ENCODE measurements at places on chromosomes 5 and 9.

- DNase-seq = no peak
Observed at GRCh38 chr9:82580921-82581320, 482.0 kb downstream of the RASEF start.

DNA sequence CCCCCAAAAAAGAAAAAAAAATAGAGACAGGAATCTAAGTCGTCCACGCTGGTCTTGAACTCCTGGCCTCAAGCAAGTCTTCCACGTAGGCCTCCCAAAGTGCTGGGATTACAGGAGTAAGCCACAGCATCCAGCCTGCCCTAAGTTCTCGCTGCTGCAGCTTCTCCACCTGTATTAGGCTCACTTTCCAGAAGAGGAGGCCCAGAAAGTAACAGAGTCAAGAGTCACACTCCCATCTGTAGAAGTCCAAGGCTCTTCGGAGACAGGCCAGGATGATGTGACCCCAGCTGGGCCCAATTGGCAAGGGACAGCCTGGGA is 1.8 kb downstream of the EEIG1 start:
- no peak for DNase-seq

DNA sequence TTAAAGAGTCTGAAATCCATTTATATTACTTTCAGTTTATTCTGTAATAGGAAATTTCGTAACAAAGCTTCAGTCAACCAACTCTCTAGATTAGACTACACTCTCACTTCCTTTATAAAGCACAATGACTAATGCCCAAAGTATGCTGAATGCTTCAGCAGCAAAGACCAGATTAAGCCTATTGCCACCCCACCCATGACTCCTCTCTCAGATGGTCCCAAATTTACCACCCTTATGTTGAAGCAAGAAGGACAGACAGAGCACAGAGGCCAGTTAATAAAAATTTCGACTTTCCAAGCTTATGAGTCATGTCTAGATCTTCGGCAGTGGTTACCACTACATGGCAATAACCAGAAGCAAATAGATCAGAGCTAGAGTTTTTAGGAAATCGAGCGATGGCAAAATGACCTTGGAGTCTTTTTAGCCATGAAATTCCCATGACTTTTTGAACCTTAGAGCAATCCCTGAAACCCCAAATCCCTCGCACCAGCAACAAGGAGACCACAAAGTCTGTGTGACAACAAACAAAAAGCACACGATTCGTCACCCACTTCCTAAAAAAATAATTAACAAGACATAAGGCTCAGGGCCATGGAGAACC is 287.8 kb upstream of the RASA1 start:
- DNase-seq = no peak

DNA sequence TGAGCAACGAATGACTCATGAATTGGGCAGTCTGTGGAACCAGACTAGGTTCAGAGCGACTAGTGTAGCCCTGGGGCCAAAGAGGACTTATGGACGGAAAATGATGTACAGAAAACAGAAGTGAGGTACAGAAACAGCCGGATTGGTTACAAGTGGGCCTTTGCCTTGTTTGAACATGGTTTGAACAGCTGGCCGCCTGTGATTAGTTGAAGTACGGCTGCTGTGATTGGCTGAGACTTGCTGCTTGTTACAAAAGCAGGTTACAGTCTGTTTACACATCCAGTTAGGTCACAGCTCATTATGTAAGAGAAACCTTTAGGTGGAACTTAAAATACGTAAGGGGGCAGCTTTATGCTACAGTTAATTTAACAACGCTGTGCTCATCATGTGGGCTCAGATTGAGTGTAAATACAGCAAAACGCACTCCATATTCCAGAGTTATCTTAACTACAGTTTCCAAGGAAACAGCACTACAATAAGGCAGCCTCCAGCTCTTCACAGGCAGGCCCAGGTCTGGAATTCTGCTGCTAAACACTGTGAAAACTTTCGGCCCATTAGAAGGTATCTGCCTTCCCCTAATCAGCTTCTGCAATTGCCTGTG is 6.5 kb downstream of the AMACR start:
- no peak for DNase-seq

DNA sequence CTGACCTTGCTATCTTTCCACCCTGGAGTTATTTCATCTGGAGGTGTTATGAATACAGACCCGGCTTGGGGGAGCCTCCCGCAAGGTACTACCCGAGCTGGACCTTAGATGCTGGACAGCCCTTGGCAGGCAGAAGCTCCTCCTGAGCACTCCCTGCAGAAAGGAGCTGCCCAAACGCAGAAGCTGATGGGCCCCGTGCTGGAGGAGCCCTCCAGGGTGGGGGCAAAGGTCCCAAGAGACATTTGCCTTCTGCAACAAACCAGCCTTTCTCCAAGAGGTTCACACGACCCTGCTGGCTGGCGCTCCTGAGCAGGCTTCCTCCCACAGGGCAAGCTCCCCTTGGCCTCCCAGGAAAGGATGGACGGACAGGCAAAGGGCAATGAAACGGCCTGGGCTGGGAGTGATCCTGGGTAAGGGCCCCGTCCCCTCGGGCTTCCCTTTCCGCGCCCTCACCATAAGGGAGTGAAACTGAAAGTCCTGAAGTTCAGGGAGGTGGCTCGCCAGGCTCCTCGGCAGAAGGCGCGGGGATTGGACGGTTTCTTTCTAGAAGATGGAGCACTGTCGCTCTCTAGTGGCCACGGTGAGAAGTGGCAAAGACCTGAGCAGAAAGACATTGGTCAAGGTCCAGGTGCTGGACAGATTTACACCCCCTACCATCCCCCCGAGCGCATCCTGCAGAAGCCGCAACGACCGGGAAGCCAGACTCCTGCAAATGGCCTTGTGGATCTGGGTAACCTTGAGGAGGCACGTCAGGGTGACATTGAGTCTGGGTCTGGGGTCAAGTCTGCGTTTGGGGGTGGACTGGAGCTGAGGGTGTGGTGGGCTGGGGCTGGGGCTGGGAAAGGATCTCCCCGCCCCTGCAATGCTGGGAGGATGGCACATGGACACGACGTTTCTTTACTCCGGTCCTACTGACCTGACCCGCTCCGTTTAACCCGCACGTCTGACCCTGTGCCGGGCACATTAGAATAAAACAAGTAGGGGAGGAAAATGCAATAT is 56.4 kb downstream of the NEURL1B start:
- peak; percentile 61 for DNase-seq

- no peak for DNase-seq
Observed at GRCh38 chr5:3258050-3258449, 337.6 kb upstream of the IRX1 start.

DNA sequence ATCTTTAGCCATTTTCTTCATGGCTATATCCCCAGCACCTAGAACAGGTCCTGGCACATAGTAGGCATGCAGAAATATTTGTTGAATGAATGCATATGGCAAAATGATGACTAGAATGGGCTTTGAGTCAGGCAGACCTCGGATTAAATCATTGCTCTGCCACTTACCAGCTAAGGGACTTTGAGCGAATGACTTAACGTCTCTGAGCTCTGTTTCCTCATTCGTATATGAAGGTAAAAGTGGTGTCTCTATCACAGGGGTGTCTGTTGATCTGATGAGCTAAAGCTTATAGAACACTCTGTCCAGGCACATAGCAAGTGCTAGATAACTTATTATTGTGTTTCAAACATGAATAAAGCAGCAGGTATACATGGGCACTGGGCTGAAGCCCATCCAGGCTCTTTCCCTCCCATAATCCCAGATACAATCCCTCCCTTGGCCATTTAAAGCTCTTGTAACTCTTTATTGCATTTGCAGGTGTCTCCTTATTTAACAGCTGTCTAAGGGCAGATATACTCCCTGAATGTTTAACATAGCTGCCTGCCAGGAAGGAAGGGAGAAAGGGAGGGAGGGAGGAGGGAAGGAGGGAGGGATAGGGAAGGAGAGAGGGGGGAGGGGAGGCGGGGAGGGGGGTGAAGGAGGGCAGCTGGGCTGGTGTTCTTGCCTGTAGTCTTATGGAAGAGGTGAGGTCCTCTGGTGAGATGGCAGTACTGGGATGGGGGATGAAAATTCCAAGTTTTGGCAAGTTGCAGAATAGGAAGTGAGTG is 23.2 kb upstream of the STXBP1 start:
- DNase-seq = no peak

DNA sequence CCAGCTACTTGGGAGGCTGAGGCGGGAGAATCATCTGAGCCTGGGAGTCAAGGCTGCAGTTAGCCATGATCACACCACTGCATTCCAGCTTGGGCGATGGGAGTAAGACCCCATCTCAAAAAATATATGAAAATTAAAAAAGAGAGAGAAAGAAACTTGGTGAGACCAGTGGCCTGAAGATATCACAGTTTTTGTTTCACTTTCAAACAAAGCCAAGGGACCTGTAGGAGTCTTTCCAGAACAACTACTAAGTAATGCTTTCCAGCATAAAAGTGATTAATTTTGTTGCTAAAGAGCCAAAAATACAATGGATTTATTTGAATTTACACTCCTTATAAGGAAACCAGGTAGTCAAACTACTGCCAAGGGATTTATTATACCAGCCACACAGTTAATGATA is 23.5 kb downstream of the GKAP1 start:
- no peak for DNase-seq

DNA sequence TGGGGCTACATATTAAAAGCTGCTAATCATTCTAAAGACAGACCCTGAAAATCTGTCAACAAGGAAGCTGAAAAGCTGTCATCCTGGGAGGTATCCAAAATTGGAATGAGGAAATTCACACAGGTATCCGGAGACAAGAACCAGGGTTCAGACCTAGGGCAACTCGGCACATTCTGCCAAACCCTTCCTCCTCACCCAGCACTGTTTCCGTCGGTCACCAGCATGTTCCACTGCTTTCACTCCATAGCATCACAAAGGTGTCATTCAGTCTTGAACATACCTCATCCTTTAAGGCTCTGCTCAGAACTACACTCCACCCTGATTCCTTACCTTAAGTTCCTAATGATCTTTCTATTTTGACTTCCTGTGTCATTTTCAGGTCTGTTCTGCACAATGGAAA is 153.1 kb upstream of the RASA1 start:
- DNase-seq = no peak

- no peak for DNase-seq
Observed at GRCh38 chr5:117094114-117094815, 519.6 kb upstream of the SEMA6A start.

- DNase-seq = no peak
Observed at GRCh38 chr9:135109650-135110049, 22.2 kb downstream of the OLFM1 start.

DNA sequence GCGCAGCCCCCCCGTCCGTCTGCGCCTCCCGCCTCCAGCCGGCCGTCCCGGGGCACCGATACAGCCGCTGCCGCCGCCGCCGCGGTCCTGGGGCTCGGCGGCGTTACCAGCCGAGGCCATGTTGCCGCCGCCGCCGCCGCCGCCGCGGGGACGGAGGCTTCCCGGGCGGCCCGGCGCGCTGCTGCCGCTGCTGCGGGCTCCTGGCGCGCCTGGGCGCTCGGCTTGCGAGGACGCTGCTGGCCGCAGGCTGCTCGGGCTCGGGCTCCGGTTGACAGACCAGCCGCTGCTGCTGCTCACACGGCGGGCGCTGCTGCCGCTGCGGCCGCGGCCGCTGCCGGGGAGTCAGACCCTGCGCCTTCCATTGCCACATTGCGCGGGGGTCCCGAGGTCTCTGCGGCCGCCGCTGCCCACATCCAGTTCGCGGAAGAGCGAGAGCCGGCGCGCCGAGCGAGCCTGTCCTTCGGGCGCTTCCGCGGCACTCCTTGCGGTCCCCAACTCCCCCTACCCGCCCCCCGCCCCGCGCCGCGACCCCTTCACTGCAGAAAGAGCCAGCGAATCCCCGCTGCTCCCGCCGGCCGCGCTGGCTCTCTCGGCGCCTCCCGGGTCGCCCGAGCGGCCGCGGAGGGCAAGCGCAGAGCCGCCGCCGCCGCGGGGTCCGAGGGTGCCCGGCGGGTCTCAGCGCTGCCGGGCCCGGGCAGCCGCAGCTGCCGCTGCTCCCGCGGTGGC is 8.4 kb downstream of the PTCH1 start:
- no peak for DNase-seq

- DNase-seq = no peak
Observed at GRCh38 chr5:34409373-34409772, 246.8 kb upstream of the RAI14 start.

DNA sequence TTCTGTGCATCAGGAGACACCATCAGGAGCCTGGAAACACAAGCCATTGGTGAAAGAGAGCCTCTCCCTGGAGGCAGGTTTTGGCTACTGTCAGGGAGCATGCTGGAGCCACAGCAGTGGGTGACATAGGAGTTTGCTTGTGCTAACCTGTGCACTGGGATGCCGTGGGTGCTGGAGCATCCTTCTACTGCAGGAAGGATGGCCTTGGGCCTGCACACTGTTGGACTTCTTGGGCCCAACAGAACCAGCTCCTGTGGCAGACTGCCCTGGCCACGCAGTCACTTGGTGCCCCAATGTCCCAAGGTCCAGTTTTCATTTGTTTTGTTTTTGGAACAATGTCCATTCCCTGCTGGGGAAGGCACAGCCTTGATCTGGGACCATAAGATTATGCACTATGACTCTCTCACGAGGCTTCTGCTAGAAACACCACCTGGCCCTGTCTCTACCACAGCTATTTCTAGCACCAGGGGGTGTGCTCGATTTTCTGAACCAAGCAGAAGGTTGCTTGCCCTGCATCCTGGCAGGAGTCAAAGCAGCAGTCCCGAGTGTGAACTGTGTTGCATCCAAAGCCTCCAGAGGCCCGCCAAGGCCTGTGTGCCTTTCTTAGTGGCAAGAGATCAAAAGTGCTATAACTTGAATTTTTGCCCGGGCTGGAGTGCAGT is 5.5 kb upstream of the LTC4S start:
- no peak for DNase-seq

DNA sequence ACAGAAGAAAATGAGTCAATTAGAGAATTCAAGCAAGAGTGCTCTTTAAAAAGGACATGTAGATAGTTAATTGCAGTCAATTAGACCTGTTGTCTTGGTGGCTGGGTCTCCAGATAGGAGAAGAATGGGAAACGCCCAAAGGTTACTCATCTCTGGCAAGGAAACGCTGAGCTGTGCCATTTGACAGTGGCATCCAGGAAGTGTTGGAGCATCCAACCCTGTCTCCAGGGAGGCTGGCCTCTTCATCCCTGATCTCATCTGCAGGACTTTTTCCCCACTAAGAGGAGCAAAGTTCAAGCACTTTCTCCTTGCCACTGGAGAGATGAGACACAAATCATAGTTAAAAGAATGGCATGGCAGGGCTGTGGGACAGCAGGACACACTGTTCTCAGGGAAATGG is 111.7 kb upstream of the MSX2 start:
- DNase-seq = no peak

DNA sequence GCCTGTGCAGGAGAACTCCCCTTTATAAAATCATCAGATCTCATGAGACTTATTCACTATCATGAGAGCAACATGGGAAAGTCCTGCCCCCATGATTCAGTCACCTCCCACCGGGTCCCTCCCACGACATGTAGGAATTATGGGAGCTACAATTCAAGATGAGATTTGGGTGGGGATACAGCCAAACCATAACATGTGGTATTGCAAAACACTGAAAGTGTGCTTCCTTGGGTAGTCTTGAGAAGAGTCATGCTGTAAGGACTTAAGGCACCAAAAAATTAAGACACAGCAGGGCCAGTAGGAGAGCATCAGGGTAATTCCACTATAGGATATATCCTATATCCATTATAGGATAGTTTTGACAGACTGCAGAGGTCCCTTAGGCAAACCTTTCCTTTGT is 29.4 kb upstream of the GDNF start:
- DNase-seq = no peak

- DNase-seq = no peak
Observed at GRCh38 chr5:81837667-81838306, 86.9 kb upstream of the SSBP2 start.

Measured in stimulated activated CD4-positive, alpha-beta T cell treated with anti-CD3 and anti-CD28 coated beads, Interleukin-12 subunit alpha, Interleukin-12 subunit beta, amount 100 ng/mL, for 24 hours (primary cell).